ENCODE measurements at places on chromosomes 1 and 21. TPM values are rescaled to one million over a fixed set of nuclear protein-coding genes. Genes with fewer than 3 reads are reported as not detected.

GRCh38 chr1:41366455-41367287 lies 5.4 kb downstream of the FOXO6 start:
- no peak for DNase-seq

- no peak for DNase-seq
These were observed 1.4 kb downstream of the RWDD2B start for GRCh38 chr21:29017639-29018237.

The TGFB2 gene
- total RNA-seq: 46.5 TPM

DNA sequence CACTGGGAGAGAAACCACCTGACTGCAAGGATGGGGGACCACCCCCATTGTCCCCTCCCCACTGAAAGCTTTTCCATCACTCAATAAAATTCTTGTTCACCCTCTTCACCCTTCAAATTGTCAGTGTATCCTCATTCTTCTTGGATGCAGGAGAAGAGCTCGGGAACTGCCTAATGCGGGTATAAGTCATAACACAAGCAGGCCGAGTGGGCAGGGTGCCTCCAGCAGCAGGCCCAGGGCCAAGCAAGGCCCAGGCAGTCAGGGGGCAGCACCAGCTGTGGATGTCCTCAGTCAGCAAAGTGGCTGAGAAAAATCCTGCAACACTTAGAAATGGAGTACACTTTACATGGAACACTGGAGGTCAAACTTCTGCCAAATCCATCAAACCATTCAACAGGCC lies 33.7 kb upstream of the SLC35A3 start:
- DNase-seq: no peak

DNA sequence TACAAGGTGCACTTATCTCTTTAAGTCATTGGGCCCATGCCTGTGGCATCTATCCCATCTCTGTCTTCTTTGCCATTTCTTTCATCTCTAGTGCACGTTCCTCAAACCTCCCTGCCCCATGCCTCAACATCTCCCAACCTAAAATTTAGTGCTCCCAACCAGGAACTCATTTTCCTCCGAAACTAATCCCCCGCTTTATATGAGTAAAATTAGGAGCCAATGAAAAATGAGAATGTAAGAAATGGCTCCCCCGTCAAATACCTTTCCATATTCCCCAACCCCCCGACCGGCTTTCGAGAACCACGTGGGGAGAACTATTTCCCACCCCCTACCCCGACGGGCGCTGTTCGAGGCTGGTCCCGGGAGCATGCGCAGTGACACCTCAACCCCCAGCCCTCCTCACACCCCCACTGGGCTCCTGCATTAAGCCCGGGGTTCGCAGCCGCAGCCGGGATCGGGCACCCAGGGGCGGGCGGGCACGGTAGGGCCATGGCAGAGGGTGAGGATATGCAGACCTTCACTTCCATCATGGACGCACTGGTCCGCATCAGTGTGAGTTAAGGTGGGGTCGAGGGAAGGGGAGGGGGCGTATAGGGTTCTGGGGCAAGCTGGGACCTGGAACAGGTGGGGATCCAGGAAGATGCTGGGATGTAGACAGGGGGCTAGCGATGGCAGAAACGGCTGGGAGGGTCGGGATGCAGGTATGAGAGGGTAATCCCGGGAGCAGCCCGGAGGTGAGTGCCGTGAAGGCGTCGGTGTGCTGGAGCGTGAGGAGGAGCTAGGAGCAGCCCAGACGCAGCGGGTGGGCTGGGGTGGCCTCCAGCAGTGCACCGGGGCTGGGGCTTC lies at the start of gene TRIM46:
Gene TRIM46 (plus strand): TSS at position 372 of the 846 bp plus-strand sequence. CDS start 118 bp downstream, at position 490.
- DNase-seq: peak; percentile 33

The SERPINC1 gene
- total RNA-seq: not detected

DNA sequence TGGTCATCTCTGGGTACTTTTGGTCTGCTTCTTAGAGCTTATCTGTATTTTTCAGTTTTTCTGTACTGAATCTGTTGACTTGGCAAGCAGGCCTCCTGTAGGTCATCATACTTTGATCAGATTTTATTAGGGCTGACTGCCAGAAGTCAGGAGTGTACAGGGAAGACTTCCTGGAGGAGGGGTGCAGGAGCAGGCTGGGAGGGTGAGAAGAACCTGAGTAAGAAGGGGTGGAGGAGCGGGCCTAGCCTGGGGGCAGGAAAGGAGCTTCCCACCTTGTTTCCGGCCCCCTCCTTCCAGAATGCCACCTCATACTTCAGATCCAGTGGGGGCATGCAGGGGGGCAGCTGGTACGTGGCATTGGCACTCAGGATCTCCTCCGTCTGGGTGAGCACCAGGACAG lies 18.3 kb upstream of the IL22RA1 start:
- no peak for DNase-seq

DNA sequence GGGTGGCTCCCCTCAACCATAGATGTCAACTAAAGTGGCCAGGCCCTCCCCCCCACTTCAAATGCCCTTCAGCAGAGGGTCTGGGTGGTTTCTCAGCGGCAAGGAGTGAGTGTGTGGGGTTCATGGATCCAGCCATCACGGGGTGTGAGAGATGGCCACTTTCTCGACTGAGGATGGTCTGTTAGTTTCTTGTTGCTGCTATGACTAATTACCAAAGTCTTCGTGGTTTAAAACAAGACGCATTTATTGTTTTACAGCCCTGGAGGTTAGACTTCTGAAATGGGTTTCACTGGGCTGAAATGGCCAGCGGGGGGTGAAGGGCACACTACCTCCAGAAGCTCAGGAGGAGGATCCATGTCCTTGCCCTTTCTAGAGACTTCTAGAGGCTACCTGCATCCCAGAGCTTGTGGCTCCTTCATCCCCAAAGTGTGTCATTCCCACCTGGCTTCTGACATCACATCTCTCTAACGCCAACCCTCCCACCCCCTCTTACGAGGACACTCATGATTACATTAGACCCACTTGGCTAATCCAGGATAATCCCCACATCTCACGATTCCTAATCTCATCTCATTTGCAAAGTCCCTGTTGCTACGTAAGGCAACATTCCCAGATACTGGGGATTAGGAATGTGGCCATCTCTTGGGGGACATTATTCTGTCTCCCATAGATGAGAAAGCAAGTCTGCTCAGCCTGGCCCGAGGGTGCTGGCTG lies 53.0 kb downstream of the EPHB2 start:
- DNase-seq: no peak

The CITED4 gene
- 71.1 TPM for total RNA-seq

GRCh38 chr1:67969446-67969845 lies 81.0 kb downstream of the DIRAS3 start:
- DNase-seq: no peak

DNA sequence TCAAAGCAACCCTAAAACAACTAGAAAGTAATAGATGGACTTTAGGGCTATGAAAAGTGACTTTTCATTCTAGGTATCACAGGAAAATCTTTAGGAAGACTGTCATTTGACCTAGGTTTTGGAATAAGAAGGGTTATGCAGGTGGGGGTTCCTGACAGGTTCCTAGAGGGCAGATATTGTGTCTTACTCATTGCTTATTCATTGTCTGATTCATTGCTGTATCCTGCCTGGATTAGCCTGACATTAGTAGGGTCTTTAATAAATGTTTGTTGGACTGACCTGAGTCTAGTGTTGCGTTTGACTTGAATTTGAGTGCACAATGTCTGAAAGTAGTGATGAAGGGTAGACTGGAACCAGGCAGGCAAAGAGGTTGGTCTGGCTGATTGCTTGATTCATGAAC lies 6.0 kb downstream of the FNBP1L start:
- no peak for DNase-seq

- no peak for DNase-seq
These were observed 33.5 kb downstream of the SCYL3 start for GRCh38 chr1:169860187-169860586.

GRCh38 chr1:204308023-204308628 lies 51.6 kb downstream of the PLEKHA6 start:
- DNase-seq: no peak

DNA sequence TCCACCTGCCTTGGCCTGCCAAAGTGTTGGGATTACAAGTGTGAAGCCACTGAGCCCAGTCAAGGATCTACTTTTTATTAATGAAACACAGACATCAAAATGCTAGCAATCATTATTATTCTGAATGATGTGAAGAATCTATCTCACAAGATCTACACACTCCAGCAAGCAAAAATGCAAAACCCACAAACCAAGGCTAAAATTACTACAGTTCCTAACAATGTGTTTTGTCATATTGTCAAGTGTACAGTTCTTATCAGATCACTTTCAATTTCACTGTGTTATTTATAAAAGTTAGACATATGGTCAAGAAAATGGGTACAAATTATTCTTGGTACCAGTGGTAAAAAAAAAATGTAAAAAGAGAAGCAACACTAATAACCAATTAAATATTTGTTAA lies 61.3 kb upstream of the SDC3 start:
- no peak for DNase-seq

DNA sequence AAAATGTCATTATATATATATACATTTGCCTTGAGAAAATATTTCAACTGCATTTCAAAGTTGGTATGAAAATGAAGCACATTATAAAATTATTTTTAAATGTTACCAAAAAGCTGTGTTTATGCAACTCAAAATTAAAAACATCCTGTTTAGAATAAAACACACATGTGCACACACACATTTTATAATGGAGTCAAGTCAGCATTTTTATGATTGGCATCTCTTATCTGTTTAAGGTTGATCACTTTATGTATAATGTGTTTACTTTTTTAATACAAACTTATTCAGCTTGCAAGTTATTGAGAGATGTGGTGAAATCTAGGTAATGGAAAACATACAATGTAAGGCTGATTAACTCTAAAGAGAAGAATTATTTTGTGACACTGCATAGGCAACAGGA lies 80.4 kb downstream of the IFI44 start:
- no peak for DNase-seq

DNA sequence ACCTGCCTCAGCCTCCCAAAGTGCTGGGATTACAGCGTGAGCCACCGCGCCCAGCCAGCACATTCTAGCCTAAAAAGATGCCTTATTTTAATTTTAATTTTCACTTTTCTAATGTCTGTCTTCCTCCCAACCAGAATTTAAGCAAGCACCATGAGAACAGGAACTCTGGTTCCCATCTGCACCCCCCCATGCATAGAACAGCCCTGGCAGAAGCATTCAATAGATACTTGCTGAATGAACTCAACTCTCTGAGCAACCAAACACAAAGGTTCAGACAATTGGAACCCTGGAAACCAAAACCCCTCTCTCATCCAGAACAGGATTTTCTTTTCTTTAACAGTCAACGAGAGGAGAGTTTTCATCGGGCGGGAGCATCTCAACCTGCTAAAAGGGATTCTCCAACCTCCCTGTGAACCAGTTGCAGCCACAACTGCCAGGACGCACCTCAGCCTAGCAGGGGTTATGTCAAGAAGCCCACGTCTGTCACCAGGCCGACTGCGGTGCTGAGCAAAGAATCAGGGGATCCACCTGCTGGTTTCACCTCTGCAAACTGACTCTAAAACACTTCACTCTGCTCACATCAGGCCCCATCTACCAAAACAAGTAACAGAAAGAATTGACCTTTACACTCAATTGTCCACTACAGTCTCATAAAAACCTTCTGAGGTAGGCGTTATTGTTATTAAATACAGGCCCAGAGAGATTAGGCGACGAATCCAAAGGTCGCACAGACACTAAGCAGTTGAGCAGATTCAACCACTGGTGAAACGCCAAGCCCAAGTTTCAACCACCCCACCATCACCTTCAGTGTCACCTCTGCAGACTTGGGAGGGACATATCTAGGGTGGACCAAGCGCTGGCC lies 1.7 kb downstream of the KIAA2013 start:
- DNase-seq: no peak
